Panc1 (cell line): ENCODE measurements at places on chromosomes 12 and 14. TPM values are rescaled to one million over a fixed set of nuclear protein-coding genes. Genes with fewer than 3 reads are reported as not detected.

DNA sequence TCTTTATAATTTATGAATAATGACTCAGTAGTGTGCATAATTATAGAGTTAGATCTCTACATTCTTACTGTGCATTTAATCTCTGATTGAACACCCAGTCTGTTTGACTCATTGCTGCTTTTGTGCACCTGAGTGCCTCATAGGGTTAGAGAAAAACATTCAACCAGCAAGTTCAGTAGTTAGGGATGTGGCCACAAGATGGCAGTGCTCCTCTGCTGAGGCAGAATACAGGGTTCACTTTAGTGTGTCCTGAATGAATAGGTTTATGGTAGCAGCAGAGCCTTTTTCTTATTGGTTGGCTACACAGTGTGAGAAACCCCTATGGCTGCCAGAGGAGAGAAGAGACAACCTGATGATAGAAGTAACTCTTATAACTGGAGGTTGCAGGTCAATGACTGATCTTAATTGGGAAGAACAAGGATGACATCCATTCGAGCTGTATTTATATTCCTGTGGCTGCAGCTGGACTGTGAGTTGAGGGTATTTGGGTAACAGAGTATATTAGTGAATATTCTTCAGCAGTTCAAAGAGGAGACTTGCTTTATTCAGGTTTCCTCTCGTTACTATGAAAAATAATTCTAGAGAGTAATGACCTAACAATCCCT is 194.9 kb upstream of the OR4E1 start:
- peak; percentile 58 for DNase-seq

GRCh38 chr14:90717916-90718315 is 98.3 kb downstream of the TTC7B start:
- DNase-seq = no peak

DNA sequence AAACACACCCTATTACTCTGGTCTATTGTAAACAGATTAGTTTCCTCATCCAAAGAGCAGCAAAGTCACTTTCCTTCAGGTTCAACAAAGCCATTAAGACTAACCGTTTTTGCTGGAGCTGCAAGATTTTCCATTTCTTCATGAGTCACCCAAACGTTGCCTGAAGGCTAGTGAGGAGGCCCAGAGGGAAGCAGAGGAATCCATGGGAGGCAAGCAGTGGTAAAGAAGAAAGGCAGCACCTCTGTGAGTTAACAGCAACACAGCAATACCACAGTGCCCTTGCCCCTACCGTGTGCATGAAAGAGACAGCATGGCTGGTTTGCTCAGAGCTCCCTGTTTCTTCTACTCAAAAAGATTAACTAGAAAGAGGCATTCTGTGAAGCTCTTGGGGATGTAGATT is 206.3 kb downstream of the ACSS3 start:
- no peak for DNase-seq

GRCh38 chr12:91931111-91931510 is 214.5 kb downstream of the BTG1 start:
- DNase-seq = no peak

GRCh38 chr12:69129017-69129416 is 110.4 kb upstream of the CPSF6 start:
- no peak for DNase-seq

- DNase-seq = no peak
These were observed 127.2 kb upstream of the MYF6 start for GRCh38 chr12:80580254-80580653.

DNA sequence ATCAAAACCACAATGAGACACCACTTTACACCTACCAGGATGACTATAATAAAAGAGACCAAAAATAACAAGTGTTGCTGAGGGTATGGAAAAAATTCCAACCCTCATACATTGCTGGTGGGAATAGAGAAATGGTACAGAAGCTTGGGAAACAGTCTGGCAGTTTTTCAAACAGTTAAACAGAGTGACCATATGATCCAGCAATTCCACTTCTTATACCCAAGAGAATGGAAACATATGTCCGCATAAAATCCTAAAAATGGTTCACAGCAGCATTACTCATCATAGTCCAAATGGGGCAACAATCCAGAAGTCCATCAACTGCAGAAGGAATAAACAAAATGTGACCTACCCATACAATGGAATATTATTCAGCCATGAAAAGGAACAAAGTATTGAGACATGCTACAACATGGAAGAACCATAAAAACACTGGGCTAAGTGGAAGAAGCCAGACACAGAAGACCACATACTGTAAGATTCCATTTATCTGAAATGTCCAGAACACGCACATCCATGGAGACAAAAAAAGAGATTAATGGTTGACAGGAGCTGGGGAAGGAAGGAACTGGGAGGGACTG is 44.5 kb downstream of the CHGA start:
- DNase-seq = no peak

GRCh38 chr12:24084800-24085199 is 135.3 kb upstream of the SOX5 start:
- no peak for DNase-seq

DNA sequence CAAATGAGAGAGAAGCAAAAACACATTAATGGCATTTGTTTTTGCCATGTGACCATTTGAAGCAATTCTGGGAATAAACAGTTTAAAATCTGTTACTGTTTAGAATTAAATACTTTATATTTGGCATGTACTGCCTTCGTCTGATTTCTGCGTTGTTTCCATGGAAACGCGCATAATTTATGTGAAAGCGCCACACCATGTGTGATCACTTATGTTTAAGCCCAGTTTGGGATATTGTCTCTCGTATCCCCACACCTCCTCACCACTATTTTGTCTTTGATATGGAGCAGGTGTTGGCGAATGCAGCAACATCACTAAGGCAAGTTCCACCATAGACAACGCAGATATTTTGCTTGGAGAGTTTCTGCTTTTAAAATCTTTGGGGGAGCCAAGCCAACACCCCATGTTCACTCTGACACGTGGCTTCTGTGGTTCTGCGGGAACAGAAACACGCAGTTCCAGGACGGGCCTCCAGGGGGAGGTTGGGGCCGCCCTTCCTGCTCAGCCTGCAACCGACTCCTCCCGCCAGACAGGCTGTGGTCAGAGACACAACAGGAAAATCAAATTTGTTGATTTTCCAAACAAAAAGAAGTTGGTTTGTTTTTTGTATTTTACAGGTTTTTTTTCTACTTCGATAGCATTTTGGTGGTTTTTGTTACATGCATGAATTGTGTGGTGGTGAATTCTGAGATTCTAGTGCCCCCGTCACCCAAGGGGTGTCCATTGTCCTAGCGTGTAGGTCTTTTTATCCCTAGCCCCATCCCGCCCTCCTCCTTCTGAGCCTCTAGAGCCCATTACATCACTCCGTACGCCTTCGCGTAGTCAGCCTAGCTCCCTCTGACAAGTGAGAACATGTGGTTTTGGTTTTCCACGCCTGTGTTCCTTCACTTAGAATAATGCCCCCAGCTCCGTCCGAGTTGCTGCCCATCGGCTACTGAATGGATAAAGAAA is 101.9 kb upstream of the SFSWAP start:
- no peak for DNase-seq

DNA sequence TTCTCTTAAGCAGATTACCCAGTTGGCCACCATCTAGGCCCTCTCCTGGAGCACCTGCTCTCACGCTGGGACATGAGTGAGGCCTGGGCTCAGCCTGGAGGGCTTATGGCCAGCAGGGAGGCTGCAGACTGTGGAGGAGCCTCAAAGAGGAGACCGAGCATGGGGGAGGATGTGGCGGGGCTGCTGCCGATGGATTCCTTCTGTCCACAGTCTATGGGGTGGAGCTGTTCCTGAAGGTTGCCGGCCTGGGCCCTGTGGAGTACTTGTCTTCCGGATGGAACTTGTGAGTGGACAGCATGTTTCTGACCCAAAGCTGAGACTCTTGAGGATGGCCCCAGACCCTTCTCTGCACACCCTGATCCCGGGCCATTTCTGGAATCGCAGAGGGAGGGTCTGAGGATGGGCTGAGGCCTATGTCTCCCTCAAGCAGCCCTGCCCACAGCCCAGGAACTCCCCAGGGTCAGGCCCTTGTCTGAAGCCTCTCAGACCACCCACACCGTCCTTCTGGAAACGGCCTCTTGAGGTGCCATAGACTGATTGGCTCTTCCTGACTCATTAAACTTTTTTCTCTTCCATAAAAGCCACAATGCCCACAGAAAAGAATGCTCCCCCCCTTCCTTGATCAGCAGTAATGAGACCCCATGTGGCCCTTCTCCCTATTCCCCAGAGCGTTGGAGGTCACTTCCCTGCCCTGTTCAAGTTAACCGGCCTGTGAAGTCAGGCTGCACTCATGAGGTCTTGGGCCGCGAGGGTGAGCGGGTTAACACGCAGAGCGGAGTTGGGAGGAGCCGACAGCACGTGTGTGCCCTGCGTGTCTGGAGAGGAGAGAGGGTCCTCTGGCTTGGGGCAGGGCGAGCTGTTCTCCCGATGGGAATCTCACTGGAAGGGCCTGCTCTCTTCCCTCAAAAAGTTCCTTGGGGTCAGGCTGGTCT is 49.0 kb downstream of the SLC8B1 start:
- no peak for DNase-seq

PLEK2 gene
- total RNA-seq = 9.1 TPM

AICDA gene
- total RNA-seq = not detected

STON2 gene
- 0.36 TPM for total RNA-seq

SYNDIG1L gene
- total RNA-seq = not detected

ALX1 gene
- total RNA-seq = 0.23 TPM
